Fibroblast of skin of right biceps (primary cell): ENCODE measurements at places on chromosomes 2 and 18.

GRCh38 chr2:102615620-102616436, 3.5 kb upstream of the SLC9A2 start:
- peak; percentile 52 for DNase-seq

DNA sequence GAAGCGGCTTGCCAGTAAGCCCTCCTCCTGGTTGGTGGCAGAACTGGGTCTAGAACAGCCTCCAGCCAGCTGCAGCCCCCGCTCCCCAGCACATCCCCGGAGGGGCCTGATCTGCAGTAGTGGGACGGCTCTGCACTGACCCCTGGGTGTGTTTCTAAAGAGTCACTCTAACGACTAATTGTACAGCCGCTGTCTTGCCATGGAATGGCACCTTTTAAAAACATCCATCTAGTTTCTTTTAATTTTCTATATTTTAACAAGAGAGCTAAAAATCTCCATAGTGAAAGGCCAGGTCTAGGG, 82.0 kb downstream of the MTCL1 start:
- no peak for DNase-seq

DNA sequence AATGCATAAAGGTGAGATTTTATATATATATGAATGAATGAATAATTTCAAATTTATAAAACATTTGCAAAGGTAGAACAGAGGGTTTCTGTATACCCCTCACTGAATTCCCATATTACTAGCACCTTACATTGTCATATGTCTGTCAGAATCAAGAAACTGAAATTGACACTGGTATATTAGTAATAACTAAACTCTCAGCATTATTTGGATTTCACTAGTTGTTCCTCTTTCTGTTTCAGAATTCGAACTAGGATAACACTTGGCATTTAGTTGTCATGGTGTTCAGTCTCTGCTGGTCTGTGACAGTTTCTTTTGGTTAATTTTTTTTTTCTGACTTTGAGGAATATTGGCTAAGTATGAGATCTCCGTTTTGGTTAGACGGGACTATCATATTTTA, 275.9 kb downstream of the DCC start:
- DNase-seq: no peak

DNA sequence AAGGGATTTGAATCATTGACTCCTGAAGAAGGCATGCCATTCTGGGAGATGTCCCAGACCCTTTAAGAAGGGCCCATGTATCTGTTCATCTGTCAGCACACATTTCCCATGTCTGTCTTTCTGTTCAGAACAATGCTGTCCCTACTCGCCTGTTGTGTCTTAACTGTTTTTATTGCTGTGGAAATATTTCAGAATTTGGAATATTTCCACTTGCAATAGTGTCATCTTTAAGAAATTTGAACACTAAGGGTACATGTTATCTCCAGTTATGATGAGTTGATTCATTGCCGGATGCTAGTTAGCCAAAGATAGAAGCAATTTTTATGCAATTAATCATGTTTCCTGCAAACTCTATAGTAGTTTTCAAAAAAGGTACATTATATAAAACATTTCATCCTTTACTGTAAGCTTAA, 36.9 kb upstream of the NT5C1B start:
- DNase-seq: peak; percentile 95

DNA sequence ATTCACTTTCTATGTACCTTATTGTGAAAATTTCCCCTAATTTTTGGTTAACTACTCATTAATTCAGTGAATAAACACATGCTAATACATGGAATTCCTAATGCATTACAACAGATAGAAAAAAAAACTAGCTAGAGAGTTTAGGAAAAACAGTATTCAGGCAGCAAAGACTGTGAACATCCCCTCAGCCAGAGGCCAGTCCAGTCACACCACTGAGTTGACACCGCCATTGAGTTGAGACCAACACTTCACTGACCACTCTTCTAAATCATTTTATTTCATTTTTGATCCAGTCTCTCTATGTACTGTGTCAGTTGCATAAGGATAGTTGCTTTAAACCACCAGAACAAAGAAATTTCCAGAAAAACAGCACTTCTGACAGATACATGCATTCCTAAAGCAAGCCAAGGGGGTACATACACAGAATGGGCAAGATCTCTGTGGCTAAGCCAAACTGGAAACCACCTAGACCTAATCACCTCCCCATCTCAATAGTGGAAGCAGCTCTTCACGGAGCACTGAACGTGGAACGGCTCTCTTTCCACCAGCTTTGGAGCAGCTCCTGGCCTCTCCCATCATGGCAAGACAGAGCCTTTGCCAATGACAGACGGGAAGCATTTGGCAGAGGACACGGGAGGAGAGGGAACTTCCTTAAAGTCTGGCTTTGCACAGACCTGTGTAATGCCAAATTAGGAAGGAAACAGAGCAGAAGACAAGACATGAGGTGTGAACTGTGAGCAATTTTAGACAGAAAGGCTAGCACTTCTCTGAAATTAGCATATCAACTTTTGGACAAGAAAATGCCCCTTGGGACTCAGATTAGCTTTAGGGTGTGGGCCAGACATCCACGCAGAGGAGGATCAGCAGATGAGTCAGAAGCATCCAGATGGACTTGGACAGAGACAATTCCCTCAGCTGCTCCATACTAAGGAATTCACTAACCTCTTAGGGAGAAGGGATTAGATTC, 36.4 kb downstream of the CACNB4 start:
- peak; percentile 84 for DNase-seq

GRCh38 chr18:4720518-4720917, 265.4 kb upstream of the DLGAP1 start:
- no peak for DNase-seq

DNA sequence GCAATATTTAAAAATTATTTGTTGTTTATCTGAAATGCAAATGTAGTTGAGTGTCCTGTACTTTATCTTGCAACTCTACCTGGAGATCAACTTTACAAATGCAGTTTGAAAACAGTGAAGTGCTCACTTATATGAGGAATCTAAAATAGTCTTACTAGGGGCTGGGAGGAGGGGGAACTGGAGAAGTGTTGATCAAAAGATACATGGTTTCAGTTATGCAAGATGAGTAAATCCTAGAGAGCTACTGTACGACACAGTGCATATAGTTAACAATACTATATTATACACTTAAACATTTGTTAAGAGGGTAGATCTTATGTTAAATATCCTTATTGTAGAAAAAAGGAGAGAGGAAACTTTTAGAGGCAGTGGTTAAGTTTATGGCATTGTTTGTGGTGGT, 241.9 kb downstream of the BCL11A start:
- DNase-seq: no peak

DNA sequence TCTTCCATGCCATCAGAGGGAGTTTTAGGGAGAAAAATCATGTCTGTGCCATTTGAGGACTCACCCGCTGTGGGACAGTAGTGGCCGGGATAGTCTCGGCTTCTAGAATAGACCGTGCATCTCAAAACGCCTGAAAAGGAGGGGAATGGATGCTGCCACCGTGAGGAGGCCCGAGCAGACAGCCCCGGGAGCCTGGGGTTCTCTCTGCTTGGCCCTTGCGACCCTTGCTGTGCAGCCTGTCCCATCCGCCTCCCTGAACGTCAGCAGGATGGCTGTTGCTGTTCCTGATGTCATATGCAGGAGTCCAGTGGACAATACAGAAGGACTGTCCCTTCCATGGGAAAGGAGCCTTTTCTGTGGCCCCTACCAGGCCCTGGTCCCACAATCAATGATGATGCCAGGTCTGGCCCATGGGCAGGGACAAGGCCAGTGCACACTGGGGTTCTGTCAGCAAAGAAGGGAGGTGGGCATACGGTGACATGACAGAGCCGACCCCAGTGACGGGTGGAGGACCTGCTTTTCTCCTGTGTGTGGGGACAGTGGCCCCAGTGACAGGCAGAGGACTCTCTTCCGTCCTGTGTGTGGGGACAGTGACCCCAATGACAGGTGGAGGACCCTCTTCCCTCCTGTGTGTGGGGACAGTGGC, 58.8 kb downstream of the ACKR3 start:
- DNase-seq: no peak

- no peak for DNase-seq
These were observed 3.6 kb upstream of the PRSS56 start for GRCh38 chr2:232516551-232516950.

DNA sequence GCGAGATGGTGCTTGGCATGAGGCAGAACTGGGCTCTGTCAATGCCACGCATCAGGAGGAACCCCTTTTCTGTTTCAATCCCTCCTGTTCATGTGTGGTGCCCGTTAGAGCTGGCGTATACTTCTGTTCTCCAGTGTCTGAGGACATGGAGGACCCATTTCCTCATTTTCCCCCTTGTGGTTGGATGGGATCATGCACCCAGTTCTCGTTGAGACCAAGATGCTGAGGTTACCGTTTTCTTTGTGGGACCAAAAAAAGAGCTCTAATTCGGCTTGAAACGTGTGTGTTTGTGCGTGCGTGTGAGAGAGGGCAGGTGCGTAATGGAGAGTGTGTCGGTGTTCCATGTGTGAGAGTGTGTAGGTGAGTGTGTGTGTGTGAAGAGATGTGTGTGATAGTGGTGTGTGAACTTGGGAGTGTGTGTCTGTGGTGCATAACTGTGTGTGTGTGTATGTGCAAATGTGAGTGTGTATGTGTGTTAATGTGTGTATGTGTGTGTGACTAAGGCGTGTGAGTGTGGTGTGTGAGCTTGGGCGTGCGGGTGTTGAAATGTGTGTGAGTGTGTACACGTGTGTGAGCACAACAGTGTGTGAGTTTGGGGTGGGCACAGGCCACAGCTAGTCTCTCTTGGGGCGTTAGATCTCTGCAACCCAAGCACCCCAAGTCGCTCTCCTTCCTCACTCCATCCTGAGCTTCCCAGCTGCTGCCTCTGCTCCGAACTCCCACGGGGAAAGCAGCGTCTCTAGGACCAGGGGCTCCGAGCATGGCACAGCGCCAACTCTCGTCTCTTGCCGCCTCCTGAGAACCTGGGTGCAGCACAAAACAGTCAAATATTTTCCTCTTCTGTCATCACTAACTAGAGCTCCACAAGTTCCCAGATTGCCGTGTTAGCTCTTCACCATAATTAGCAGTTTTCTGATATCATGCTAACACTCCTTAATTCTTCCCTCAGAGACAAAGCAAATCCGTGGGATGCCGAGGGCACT, 75.8 kb downstream of the LONRF2 start:
- no peak for DNase-seq
